ENCODE measurements at places on chromosomes 6 and 20.

GRCh38 chr6:135306740-135307420 lies 125.8 kb downstream of the MYB start:
- no peak for DNase-seq

GRCh38 chr6:146833157-146833556 lies 234.4 kb downstream of the ADGB start:
- DNase-seq, result no peak

- DNase-seq, result no peak
Observed at GRCh38 chr6:11734861-11735613, 43.6 kb downstream of the ADTRP start.

GRCh38 chr20:54708229-54708628 lies 232.8 kb downstream of the DOK5 start:
- no peak for DNase-seq

GRCh38 chr6:41358503-41358902 lies 23.1 kb downstream of the NCR2 start:
- DNase-seq, result no peak

DNA sequence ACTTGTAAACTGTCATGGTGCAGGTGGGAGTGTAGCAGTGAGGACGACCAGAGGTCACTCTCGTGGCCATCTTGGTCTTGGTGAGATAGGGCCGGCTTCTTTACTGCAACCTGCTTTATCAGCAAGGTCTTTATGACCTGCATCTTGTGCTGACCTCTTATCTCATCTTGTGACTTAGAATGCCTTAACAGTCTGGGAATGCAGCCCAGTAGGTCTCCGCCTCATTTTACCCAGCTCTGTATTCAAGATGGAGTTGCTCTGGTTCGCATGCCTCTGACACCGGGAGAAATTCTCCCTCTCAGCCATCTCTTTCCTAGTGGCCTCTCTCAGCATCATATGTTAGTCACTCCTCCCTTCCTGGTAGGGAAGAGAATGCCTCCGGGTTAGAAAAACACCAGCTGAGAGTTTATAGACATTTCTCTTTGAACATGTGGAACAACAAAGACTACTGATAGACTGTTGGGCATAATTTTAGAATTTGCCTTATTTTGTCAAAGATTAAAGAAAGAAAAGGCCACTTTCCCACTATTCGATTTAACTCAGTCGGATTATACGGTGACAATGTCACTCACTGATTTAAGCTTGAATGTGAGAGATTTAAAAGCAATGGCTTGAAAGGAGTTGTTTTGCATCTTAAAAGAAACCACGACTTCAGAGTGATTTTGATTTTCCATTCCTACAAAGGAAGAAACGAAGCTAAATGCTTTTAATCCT lies 67.9 kb upstream of the SNX9 start:
- DNase-seq, result no peak

DNA sequence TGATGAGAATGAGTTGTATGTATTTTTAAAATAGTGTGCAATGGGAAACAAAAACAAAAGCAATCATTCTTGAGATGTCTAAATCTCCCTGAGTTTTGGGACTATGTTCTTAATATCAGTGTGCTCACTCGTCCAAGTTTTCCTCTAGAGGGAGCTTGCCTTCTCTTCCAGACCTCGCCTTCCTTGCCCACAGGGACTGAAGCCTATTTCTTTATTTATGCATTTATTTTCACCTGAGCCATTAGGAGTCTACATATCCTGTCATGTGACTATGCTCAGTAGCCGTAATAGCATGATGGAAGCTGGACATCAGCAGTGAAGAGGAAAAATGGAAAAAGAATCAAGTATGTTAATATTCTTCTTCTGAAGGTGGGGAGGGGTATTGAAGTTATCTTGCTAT lies 131.2 kb downstream of the SH3BGRL2 start:
- DNase-seq, result no peak

- DNase-seq, result no peak
Observed at GRCh38 chr6:7236306-7237209, 76.4 kb downstream of the SSR1 start.

DNA sequence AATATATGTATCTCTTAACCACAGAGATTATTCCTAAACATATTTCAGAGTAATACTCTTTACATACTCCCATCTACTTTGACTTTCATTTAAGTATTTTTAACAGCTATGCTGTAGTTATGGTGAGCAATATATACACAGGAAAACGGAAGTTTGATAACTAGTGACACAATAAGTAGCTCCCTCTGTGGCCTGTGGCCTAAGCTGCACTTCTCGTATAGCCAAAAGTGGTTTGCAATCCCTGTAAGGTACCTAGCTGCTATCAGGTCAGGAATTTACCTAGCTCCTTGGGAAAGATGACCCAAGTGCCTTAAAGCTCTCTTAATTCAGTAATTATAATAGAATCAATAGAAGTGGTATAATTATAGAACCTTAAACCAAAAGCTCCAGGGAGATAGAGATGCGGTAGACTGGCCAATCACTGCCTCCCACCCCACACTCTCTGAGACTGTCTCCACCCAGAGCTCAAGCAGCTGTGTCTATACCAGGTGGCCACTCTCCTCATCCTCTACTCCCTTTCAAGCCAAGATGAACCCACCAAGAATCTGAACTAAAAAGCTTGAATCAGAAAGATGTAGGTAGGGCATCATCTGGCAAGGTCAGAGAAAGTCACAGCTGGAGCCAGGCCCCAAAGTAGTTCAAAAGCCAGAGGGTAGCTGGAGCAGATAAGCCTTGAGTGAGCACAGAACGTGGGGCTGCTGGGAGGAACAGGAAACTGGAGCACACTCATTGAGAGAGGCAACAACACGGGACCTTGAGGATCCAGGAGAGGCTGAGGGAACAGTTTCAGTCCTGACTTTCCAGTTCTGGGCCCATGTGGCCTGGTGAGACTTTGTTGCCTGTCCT lies 84.9 kb upstream of the ASF1A start:
- no peak for DNase-seq

- DNase-seq, result no peak
Observed at GRCh38 chr20:3172933-3173609, at the start of gene LZTS3. TSS of gene LZTS3 (minus strand) at chr20:3173549. CDS start at chr20:3167163, 6,386 bp downstream.
